Substantia nigra (tissue), 51 donors: ENCODE measurements at places on chromosomes 11 and 22.

GRCh38 chr11:104531894-104532293 is 366.4 kb downstream of the CASP12 start:
- DNase-seq: no peak

DNA sequence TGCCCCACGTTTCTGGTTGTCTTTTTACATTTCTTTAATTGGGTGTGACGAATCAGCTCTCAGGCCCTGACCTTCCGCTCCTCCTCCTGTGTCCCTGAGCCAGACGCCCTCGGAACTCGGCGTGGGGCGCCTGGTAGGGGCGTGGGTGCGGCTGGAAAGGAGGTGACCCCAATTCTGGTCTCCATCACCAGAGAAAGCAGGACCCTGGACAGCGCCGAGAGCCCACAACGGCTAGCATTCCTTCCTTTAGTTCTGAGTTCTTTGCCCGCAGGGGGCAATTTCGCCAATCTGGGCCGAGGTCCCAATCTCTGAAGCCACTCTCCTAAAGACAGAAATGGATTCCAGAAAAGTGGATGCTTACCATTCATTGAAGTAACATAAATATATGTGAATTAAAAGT is 11.7 kb upstream of the RBMXL2 start:
- no peak for DNase-seq

- DNase-seq: no peak
Observed at GRCh38 chr11:64791781-64792291, 11.2 kb downstream of the MAP4K2 start.

GRCh38 chr22:46828323-46828900 is 66.0 kb downstream of the TBC1D22A start:
- no peak for DNase-seq

GRCh38 chr11:124759266-124760204 is 2.6 kb downstream of the ESAM start:
- DNase-seq: no peak

- DNase-seq: no peak
Observed at GRCh38 chr22:20028855-20029549, 8.1 kb downstream of the TANGO2 start.

GRCh38 chr22:48857202-48857805 is 970.4 kb downstream of the BRD1 start:
- DNase-seq: no peak

DNA sequence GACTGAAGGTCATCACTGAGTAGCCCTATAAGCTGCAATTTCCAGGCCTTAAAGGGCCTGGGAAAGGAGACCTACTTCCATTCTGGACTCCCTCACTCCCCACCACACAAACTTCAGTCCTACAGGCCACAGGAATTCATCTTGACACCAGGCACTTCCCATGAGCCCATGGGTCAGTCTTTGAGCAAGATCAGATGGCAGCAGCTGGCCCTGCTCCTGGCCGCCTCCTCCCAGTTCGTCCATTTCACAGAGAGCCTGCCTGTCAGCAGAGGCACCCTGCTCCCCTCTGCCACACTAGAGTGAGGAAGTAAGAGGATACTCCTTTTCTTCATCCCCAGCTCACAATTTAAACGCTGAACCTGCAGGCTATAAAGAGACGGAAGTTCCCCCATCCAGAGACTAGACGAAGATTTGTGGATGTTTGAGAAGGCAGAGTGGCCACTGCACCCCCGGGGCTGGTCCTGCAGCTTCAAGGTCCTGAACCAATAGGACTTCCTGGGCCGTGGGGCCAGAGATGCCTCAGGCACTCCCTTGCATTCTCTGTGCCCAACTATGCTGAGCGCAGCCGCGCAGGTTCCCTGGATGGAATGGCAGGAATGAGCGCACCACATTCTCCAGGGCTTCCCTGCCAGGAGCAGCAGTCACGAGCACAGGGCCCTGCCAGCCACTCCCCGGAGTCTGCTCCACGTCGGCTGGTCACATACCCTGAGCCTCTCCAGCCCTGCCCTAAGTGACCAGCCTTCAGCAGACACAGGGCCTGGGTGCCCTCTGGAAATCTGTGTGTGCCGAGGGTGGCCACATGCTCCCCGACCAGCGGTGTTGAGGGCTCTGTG is 33.5 kb upstream of the BID start:
- DNase-seq: no peak

GRCh38 chr11:36558571-36559413 is 9.0 kb upstream of the RAG1 start:
- no peak for DNase-seq

GRCh38 chr11:113142508-113142907 is 171.9 kb upstream of the TTC12 start:
- DNase-seq: peak; percentile 27
